ENCODE measurements at places on chromosomes 12 and 14.
A peak's percentile ranks its signal among the peaks of the same experiment; 100 is the strongest.

- peak; percentile 75 for DNase-seq
Observed at GRCh38 chr14:50039734-50040400, 76.5 kb downstream of the VCPKMT start.

DNA sequence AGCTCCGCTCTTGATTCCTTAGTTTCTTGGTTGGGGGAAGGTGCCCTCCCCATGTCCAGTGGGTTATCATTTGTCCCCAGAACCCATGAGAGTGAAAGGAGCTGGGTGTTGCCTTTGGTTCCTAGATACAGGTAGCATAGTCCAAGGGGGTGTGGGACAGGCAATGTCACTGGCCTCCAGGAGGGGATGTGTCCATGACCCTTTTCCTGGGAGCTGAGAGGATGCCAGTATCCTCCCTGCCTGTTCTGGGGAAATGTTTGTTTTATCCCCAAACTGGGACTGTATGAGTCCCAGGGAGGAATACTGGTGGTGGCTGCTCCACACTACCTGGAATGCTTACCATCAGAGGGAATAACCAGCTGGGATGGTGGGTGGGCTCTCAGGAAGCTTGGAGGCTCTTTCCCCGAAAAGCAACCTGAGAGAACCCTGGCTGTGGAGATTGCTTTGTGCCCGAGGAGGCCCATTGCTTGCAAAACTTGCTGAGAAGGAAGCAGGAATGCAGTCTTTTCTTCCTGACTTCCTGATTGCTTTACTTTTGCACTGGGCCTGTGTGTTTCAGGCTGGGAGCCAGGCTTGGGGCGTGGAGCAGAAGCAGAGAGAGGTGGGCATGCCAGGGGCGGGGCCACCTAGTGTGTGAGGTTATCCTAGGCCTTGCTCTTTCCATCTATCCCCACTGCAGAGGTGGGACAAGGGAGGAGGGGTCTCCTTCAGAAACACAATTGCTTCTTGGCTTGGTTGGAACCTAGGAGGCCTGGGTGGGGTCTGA is 715 bp upstream of the SLC10A1 start:
- DNase-seq, result no peak

DNA sequence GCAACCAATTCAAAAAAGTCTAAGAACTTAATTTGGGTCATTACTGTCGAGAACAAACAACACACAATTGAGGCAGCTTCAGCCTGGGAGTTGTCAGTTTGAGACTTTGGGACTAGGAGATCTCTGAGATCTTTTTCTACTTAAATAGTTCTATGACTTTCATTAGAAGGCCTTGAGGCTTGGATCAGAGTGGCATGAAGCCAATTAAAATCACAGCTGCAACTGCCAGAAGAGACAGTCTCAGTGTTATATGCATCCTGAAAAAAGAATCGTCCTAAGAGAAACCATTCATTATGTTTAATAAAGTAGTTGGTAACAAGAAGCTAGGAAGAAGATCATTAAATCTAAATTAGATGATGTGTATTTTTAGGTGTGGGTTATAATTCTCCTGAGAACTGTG is 170.8 kb upstream of the RASSF8 start:
- no peak for DNase-seq

DNA sequence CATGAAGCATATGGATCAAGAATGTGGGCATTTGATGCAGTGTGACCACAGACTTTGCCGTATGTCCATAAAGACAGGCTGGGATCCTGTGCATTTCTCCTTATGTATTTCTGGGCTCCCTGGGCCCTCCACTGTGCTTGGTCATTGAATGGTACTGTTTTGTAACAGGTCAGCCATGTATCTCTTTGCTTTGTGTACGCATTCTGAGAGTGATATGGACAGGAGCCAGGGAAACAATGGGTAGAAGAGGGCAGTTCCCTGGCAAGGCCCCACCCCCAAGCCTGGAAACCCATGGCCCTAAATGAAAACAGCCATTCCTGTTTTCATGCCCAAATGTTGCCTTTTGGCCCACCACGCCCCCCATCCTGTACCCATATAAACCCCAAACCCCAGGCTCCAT is 15.2 kb upstream of the FBXO34 start:
- no peak for DNase-seq

DNA sequence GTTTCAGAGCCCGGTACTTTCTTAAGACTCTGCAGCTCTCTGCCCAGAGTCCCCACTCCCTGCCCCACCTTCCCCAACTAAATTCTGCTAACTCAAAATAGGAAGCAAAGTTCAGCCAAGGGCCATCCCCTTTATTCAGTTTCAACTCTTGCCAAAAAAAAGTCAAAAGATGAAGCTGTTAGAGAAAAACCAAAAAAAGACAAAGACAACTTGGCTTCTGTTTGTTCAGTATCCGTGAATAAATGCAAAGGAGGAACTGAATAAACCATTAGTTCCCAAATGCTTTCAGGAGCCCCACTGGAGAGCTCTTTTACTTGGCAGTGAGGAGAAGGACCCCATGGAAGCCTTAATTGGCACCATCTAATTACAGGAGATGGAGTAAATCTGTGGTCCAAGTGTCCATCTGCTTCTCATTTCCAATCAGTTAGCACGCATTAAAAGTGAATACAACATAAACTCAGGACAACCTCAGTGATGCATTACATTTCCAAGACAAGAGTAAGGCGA is 155.4 kb upstream of the GZMB start:
- no peak for DNase-seq

GRCh38 chr12:19529951-19530636 is 90.8 kb downstream of the AEBP2 start:
- no peak for DNase-seq

- DNase-seq, result no peak
Observed at GRCh38 chr14:96324219-96324618, 38.9 kb downstream of the ATG2B start.
